ENCODE measurements at places on chromosomes 7 and 10. TPM values are rescaled to one million over a fixed set of nuclear protein-coding genes. Genes with fewer than 3 reads are reported as not detected.

The PON1 gene
- not detected for total RNA-seq

The SPOCK2 gene
- total RNA-seq = not detected

The IKZF1 gene
- total RNA-seq = not detected

The VPS37D gene
- 2.3 TPM for total RNA-seq

The PSD gene
- 2.0 TPM for total RNA-seq

The GPR26 gene
- total RNA-seq = not detected

The ASIC3 gene
- not detected for total RNA-seq

DNA sequence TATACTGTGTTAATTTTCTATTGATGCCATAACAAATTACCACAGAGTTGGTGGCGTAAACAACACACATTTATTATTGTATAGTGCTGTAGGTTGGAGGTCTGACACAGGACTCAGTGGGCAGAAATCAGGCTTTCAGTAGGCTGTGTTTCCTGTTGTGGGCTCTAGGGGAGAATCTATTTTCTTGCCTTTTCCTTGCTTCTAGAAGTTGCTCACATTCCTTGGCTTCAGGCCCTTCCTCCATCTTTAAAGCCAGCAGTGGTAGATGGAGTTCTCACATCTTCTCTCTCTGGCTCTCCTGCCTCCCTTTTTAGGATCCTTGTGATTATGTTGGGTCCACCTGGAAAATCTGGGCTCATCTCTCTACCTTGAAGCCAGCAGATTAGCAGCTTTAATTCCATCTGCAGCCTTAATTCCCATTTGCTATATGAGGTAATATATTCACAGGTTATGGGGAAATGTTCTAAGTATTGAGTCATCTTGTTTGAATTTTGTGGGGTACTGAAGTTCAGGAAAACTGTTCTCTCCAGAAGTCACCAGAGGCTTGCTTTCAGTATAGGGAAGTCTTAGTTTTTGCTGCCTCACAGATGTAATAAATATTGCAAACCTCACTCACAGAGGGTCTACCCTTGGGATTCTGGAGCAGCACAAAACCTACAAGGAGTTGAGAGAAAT lies 38.9 kb downstream of the CCNY start:
- no peaks in the 10 kb centered on the region for H3K36me3 ChIP-seq
- no peaks in the 10 kb centered on the region for H3K27me3 ChIP-seq
- no peak overlapping the region for H3K27ac ChIP-seq
- H3K4me3 ChIP-seq = no peak overlapping the region
- peak; percentile 47 for DNase-seq
- peaks cover 13% of the 10 kb centered on the region for H3K4me1 ChIP-seq

DNA sequence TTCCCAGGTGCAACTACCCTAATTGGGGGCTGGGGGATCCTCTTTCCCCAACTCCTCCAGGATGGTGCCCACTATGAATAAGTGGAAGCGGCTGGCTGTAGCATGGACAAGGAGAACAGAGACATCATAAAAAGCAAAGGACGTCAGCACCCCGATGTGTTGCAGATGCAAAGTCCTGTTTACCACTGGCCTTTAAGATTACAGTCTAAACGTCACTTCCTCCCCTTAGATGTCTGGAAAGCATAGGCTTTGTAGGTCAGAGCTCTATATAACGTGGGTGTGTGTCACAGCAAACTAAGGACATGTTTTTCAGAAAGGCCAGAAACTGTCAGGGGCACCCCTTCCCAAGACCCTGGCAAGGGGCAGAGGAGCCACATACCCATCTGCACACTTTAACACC lies 7.9 kb downstream of the COBL start:
- no peak for DNase-seq
- no peaks in the 10 kb centered on the region for H3K27me3 ChIP-seq
- H3K4me3 ChIP-seq = no peak overlapping the region
- no peak overlapping the region for H3K27ac ChIP-seq
- H3K4me1 ChIP-seq = no peaks in the 10 kb centered on the region

DNA sequence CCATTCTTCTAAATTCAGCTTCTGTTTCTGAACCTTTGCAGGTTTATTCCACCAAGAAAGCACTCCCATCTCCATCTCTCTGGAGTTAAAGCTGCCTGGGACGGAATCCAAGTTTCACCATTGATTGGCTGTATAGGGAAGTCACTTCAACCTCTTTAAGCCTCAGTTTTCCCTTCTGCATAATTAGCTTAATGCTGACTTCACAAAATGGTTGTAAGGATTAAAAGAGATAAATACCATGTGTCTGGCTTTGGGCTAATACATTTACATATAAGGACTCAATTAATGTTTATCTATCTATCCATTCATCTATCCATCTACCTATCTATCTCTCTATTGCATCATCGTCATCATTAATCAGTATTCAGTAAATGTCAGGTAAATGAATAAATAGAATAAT lies 629.6 kb upstream of the MGMT start:
- no peak overlapping the region for H3K4me3 ChIP-seq
- no peaks in the 10 kb centered on the region for H3K36me3 ChIP-seq
- no peak overlapping the region for H3K27ac ChIP-seq
- H3K4me1 ChIP-seq = no peaks in the 10 kb centered on the region
- DNase-seq = no peak
- H3K27me3 ChIP-seq = no peaks in the 10 kb centered on the region

DNA sequence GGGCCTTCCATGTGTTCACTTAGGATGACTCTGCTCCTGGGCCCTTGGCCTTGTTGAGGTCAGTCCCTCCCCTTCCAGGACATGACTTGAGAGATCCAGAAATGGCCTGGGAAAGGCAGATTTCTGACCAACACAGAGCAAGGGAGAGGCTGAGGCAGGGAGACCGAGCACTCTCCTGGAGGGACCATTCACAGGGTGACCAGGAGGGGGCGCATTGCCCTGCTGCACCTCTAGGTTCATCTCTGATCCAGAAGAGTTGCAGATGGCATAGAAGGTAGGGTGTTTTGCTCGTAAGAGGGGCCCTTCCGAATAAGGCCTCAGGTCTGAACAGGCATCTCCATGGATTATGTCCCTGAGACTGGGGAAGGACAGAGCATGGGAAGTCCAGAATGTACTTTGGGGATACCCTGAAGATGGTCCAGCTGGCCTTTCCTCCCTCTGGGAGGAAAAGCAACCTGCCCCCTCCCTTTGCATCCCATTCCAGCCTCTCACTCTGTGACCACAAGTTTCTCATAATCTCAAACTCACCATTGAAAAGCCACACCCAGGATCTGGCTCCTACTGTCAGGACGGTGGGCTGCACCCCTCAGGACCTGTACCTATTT lies 6.6 kb downstream of the DMBT1 start:
- no peak overlapping the region for H3K4me3 ChIP-seq
- H3K4me1 ChIP-seq = no peaks in the 10 kb centered on the region
- no peak overlapping the region for H3K27ac ChIP-seq
- H3K36me3 ChIP-seq = no peaks in the 10 kb centered on the region

DNA sequence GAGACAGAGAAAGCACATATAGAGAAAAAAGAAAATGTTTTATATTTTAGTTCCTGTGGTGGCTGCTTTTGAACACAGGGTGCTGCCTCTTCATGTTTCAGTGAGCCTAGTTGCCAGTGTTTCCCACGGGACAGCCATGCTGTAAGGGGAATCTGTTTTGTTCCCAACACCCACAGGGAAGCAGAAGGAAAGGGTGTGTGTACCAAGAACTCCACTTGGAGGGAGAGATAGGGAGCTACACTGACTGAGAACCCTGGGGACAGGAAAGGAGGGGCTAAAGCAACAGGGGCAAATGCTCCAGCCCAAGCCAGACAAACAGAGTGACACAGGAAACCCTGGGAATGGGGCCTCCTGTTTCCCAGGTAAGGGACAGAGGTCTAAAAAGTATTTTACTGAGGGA lies 40.2 kb downstream of the FRMPD2 start:
- H3K27ac ChIP-seq = no peak overlapping the region
- DNase-seq = no peak
- no peaks in the 10 kb centered on the region for H3K4me1 ChIP-seq
- no peaks in the 10 kb centered on the region for H3K36me3 ChIP-seq
